Stimulated activated CD8-positive, alpha-beta memory T cell treated with anti-CD3 and anti-CD28 coated beads, Interleukin-7, amount 100 ng/mL, for 4 hours (primary cell): ENCODE measurements at places on chromosomes 2 and 18.

DNA sequence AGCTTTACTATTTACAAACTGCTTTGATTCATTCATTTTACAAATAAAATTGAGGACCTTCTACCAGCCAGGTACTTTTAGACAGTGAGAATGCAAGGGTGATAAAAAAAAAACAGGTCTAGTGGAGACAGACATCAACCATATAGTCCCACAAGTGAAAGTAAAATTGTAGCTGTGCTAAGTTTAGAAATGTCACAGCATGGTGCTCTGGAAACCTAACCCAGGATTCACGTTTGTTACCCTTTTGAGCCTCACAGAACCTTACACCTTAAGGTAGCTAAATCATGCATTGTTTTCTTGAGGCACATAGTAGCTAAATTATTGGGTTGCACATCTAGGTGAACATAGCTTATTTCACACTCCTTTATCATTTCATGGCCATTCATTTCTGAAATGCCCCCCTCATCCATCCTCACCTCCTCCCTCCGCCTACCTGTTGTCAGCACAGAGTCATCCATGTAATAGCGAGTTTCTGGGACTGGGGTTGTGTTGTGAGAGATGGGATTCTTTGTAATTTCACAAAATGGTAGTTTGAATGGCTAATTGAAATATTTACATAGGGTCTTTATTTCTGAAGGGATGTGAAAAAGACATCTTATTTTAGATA is 7.1 kb downstream of the MTA3 start:
- no peak for DNase-seq

DNA sequence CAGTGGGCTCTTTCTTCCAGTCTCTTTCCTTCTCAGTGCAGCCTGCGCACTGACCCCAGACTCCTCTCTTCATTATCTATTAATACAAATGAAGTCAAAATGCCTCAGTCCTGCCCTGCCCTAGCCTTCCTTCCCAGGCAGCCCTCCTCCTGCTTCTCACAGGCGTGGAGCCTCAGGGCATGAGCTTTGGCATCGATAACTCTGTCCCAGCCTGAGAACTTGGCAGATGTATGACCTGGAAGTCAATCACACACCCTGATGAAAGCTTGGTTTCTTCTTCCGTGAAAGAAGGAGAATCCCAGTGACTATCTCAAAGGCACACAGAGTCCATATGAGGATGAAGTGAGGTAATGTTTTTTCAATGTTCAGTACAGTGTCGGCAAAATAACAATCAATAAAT is 600.7 kb upstream of the ID2 start:
- no peak for DNase-seq

GRCh38 chr18:54926593-54927325 is 32.5 kb downstream of the CCDC68 start:
- no peak for DNase-seq

DNA sequence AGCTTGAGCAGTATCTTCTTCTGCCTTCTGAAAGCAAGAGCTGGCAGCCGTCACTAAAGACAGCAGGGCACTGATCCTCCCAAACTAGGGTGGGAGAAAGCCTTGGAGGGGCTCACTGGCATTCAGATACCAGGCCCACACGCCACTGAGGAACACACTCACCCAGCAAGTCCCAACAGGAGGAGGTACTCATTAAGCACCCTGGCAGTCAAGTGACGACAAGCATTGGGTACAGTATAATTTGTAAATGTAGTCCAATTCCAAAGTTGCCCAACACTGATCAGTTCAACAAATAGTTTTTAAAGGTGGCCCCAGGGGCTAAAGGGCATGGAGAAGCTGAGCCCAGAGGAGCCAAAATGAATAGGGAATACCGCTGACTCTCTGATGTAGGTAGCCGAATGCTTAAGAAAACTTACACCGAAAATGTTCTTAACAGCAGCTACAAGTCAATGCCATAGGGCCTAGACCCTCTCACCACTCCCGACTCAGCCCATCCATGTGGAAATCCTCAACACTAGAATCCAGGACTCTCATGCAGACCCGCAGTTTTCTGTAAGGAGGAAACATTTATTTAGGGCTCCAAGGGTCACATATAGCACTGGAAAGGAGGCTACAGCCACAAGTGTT is 9.9 kb downstream of the LIMS2 start:
- no peak for DNase-seq

DNA sequence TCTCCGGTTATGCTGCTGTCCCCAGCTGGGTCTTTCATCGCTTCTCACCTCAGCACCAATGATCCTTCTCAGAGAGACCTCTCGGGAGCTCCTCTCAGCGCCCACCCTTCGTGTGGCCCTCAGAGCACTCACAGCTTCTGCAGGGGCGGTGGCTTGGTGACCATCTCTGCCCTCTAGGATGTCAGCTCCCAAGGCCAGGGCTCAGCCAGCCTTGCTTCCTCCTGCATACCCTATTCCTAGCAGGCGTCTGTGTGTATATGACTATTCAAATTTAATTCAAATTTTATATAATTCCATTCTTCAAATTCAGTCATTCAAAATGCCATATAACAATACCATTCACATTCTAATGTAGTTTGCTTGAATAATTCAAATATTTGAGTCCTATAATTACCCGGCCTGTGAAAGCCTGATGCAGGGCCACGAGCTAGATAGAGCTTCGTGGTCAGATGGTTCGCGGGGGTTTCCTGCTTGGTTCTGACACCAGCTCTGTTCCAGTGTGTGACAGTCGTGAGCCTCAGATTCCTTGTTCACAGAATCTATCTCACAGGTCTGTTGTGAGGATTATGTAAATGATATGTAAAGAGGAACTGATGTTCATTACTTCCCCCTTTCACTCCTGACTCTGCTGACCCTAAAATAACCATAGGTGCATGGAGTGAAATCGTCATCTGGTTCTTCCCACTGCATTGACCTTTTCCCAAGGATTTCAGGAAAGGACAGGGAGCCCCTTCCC is 94.0 kb upstream of the CNGA3 start:
- no peak for DNase-seq

- DNase-seq, result no peak
Measured at GRCh38 chr18:48544661-48545415, 6.0 kb downstream of the CTIF start.

GRCh38 chr18:27110319-27110718 is 74.8 kb downstream of the CHST9 start:
- DNase-seq, result no peak

DNA sequence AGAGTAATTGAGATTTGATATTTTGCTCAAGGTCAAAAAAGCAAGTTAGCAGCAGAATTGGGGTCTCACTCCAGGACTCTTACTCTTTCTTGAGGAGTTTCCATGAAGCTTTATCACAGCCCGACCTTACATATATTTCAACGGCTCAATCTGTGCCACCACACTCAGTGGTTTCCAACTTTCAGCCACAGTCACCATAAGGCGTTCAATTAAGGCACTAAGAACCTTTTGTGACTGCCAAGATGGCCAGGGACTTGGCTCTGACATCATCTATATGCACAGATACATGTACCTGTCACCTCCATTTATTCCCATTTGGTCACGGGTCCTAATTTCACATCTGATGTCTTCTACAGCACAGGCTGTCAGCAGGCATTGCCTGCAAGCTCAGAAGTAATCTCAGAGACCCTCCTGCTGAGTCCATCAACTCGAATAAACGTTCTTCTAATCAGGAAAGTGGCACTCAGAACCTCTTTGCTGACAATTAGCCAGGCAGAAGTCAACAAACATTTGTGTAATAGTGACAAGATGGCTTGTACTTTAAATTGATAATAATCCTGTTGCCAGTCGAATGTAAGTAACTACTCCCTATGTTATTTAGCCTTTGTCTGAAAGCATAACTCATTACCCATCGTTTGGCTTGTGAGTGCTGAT is 16.1 kb downstream of the DYTN start:
- no peak for DNase-seq

DNA sequence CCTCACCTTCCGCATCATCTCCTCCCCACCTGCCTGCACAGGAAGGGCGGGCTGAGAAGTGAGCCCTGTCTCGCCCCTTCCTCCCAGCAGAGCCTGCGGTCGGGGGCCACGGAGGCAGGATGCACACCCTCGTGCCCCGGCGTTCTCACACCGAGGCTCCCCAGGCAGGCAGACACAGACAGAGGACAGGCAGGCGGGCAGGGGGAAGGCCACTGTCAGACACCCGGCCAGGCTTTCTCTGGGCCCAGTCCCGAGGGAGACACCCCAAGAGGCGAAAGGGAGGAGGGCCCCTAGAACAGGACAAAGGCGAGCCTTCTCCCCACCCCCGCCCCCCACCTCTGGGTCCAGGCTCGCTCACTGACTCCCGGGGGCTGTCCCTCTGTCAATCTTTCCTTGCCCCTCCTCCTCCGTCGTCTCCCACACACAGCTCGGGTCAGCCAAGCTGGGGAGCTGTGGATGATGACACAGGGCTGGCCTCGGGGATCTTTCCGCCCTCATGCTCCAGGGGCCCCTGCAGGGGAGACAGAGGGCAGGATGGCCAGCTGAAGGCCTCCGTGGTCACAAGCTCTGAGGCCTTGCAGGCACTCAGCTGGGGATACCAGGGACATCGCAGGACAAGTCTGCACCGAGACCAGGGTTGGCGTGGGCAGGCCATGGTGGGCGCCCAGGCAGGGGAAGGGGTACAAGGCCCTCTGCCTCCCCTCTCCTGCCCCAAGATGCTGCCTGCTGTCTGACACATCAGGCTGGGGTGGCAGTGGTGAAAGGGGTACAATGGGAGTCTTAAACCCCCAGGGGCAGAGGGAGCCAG is 24.9 kb downstream of the BIN1 start:
- no peak for DNase-seq

GRCh38 chr2:85132834-85133637 is at the start of gene TCF7L1:
TSS of gene TCF7L1 (plus strand) at chr2:85133392. CDS start at chr2:85133685, 293 bp downstream.
- no peak for DNase-seq

DNA sequence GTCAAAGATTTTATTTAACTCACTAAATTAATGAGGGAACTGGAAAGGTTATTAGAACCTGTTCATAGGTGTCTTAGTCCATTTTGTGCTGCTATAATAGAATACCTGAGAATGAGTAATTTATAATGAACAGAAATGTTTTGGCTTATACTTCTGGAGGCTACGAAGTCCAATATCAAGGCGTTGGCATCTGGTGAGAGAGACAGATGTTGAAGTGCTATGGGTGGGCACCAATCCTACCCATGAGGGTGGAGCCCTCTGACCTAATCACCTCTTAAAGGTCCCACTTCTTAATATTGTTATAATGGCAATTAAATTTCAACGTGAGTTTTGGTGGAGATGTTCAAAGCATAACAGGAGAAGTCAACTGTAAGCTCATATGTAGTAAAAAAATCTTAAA is 5.1 kb downstream of the RPIA start:
- DNase-seq, result no peak

DNA sequence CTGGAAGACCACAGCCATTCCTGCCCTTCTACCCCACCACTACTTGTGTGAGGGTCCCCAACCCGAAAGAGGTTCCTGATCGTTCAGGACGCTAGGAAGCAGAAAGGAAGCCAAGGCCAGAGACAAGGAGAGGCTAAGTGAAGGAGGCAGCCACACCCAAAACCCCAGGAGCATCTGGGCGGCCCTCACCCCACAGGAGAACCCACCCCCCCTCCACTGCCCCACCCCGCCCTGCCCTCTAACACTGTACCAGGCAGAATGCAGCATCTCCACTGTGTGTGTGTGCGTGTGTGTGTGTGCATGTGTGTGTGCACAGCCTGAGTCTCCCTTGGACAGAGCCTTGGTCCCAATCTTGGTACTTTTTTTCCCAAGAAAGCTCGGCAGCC is 207.5 kb upstream of the HAAO start:
- DNase-seq, result no peak

DNA sequence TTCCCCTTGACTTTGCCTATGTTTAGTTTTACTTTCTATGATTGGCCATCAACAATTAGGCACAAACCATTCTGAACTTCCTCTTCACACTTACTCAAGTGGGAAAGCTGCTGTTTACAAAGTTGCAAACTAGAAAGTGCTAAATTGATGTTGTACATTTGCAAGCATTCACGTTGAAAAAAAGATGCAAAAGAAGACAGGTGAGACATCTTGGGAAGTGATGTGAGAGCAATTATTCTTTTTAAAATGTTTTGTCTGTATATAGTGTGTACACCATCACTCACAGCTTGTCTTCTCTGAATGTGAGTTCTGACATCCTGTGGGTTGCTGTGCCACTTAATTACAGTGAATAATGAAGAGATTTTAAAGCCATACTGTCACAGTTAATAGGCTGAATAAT is 874.1 kb upstream of the LRATD1 start:
- no peak for DNase-seq

GRCh38 chr2:64227603-64228125 is 83.4 kb upstream of the PELI1 start:
- no peak for DNase-seq

GRCh38 chr2:189407281-189408209 is 33.7 kb upstream of the WDR75 start:
- no peak for DNase-seq

DNA sequence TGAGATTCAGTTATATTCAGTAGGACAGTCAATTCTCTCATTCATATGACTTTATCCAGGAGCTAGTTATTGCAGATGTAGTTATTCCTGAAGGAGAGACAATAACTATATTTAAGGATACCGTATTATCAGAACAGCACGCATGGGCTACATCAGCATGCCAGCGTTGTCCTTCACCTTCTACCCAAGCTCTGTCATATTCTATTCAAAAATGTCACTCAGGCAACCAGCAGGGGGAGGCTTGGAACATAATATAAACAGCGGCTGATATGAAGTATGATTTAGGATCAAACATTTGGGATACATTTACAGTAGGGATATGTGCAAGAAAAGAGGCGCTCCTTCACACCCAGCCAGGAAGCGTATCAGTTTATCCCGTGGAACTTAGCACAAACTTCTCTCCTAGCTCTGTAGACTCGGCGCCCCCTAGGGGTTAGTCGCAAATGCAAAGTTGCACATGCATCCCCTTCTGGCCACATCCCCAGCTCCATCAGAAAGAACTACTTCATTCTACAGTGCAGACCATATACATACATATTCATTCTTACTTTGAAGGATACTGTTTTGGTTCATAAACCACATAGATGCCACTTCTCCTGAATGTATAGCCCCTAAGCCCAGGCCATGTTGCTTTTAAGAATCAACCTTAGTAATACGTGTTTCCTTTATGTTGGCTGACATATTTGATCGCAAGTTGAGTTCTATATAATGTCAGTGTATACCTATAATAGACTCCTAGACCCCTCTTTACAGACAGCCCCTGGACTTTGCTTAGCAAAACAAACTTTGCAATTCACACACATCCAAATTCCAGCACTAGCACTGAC is 759.4 kb downstream of the ADCYAP1 start:
- no peak for DNase-seq

- no peak for DNase-seq
Measured at GRCh38 chr2:237132799-237133198, 47.1 kb downstream of the COPS8 start.

GRCh38 chr2:11778923-11779757 is 32.7 kb downstream of the LPIN1 start:
- peak; percentile 77 for DNase-seq

GRCh38 chr18:79611040-79611681 is 68.4 kb upstream of the CTDP1 start:
- DNase-seq, result no peak

DNA sequence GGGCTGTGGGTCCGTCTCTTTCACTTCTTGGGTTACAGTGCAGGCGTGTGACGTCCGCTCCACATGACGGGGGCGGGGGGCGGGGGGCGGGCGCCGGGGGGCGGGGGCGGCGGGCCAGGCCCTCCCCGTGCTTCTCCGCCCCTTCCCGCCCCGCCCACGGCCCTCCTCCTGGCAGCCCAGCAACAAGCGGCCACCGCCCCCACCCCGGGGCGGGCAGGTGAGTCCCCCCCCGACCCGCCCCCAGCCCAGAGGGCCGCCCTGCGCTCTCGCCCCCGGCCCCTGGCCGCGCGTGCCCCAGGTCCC is 3.6 kb downstream of the ZNF516 start:
- peak; percentile 77 for DNase-seq

- no peak for DNase-seq
Measured at GRCh38 chr2:234032279-234032856, 18.1 kb upstream of the SPP2 start.

- no peak for DNase-seq
Measured at GRCh38 chr18:54260396-54261072, 8.8 kb upstream of the POLI start.
